HTR-8/SVneo (cell line): ENCODE measurements at places on chromosomes 5 and 9.

DNA sequence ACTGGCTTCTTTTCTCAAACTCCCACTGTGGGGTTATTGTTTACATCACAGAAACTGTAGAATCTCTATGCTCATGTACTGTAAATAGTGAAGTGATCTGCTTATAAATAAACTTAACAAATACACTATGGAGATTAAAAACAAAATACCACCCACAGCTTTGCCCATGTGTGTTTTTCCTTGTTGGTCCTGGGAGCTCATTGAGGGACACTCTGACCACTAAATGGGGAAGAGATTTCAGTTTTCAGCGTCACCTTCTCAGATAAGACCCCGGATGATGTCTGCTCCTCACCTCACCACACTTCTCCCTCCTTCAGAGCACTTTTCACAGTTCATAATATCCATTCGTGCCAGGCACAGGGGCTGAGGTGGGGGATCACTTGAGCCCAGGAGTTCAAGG lies 89.7 kb downstream of the PDE6A start:
- DNase-seq: no peak

DNA sequence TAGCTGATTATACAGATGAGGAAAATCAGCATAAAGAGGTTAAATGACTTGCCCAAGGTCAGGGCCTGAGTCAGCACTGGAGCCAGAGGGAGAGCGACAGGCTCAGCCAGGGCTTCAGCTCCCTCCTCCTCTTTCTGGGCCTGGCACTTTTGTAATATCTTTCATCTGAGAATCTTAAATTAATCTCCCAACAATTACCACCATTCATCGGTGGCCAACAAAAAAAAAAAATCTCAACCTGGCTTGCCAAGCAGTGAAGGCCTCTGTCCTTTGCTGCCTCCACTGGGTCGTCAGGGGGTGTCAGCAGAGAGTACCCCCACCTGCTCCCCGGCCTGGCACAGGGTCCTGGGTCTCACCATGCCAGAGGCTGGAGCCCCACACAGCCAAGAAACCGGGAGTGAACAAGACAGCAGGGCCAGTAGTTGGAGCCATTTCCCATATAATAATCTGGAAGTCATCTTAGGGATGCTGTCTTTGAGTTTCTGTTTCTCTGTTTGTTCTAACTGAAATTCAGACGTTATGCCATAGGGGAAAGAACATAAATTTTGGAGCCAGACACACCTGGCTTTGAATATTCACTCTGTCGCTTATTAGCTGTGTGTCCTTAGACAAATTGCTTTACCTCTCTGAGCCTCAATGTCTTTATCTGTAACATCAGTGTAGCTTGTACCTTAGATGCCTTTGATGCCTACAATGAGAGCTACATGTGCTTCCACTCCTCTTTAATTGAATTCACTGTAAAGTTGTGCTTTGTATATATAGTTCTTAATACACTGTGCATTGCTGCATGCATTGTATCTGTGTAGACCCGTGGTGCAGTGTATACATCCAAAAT lies 299.9 kb upstream of the MSX2 start:
- no peak for DNase-seq

- DNase-seq: no peak
Measured at GRCh38 chr9:21854594-21854993, 52.2 kb downstream of the MTAP start.

GRCh38 chr9:132027752-132028663 lies 51.7 kb downstream of the MED27 start:
- no peak for DNase-seq

DNA sequence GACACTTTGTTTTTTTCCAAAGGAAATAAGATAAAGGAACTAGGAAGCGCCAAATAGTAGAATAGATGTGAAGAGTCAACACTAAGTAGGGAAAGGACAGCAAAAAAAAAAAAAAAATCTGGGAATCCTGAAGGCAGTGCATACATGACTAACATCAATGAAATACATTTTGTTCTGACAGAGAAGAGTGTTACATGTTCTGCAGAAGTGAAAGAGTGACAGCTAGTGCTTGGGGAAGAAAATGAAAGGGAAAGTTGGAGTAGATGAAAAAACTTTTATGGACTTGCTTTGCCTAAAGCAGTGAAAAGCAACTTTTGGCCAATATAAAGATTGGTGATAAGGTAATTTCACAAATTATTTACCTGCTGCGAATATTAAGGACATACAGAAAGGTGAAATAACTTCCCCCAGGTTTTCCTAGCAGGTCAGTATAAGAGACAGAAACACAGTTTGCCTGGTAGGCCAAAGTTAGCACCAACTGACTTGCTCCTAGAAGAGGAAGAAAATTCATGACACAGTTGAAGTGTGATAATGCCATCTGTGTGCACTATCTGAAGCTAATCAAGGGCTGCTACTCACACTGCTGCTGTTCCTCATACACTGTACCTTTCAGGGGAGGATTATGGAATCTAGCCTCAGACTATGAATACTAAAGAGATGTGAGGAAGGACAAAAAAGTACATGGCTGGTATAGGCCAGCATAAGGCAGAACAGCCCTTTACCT lies 38.6 kb downstream of the RANBP6 start:
- no peak for DNase-seq
